ENCODE measurements at places on chromosomes 7 and 10.

GRCh38 chr7:149714910-149715471 is 58.4 kb downstream of the ZNF467 start:
- DNase-seq: peak; percentile 34

- no peak for DNase-seq
Observed at GRCh38 chr7:42183547-42183946, 53.5 kb downstream of the GLI3 start.

- no peak for DNase-seq
Observed at GRCh38 chr7:157022681-157023588, 12.5 kb upstream of the MNX1 start.

GRCh38 chr7:29075606-29076005 is 70.7 kb downstream of the CPVL start:
- no peak for DNase-seq

DNA sequence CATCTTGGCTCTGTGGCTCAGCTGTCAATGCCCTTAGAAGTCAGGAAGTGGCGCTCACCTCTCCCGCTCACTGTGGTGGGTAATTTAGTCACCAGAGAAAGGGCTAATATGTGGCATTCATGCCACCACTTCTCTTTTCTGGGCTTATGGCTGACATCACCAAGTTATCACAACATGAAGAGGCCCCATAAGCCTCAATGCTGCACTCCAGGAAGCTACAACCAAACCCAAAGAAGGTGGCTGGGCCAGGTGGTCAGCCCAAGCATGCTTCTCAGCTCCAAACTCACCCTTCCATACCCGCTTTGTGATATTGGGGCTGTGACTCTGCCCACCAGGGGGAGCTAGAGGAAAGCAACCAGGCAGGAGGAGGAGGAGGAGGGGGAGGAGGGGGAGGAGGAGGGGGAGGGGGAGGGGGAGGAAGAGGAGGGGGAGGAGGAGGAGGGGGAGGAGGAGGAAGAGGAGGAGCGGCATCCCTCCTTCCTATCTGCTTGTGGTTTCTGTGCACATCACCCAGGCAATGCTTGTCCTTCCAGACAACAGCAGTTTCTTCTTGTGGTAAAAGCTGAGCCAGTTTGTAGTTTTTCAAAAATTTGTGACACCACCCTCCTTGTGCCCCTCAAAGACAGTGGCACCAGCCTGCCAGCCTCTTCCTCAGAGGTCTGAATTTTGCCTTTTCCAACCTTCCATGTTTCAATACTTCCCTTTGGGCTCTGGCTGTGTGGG is 42.1 kb downstream of the CYP26A1 start:
- DNase-seq: peak; percentile 60

DNA sequence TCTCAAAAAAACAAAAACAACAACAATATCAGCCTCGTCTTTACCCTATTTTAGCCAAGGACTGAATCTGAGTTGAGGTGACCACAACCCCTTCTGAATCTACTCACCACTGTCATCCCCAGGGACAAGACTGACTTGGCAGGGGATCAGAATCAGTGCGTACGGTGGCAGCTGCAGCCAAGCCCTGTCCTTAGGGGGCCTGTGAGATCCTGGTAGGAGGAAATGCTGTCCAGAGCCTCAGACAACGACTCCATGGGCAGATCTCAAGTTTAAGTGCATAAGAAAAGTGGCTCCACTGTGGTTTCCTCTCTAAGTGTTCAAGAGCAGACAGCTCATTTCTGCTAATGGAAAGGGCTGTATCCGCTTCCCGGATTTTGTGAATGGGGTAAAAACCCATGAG is 22.4 kb upstream of the CYTH3 start:
- DNase-seq: no peak

DNA sequence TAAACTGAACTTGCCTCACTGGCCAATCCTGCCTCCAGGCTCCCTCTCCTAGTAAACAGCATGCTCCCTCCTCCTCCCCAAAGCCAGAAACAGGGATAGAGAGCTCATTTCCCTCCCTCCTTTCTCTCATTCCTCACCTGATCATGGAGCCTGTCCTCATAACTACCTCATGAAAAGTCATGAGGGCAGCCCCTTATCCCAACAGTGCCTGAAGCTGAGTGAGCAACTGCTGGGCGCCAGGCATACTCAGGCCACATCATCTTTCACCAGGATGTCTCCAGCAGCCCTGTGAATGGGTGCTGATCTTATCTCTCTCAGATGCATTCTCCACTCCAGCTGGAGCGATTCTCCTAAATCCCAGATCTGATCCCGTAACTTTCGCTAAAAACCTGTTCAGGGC is 307.2 kb downstream of the PRPF18 start:
- no peak for DNase-seq

- DNase-seq: no peak
Observed at GRCh38 chr10:129892548-129893052, 71.5 kb downstream of the EBF3 start.

GRCh38 chr7:155756322-155756721 is 55.9 kb downstream of the SHH start:
- DNase-seq: no peak

DNA sequence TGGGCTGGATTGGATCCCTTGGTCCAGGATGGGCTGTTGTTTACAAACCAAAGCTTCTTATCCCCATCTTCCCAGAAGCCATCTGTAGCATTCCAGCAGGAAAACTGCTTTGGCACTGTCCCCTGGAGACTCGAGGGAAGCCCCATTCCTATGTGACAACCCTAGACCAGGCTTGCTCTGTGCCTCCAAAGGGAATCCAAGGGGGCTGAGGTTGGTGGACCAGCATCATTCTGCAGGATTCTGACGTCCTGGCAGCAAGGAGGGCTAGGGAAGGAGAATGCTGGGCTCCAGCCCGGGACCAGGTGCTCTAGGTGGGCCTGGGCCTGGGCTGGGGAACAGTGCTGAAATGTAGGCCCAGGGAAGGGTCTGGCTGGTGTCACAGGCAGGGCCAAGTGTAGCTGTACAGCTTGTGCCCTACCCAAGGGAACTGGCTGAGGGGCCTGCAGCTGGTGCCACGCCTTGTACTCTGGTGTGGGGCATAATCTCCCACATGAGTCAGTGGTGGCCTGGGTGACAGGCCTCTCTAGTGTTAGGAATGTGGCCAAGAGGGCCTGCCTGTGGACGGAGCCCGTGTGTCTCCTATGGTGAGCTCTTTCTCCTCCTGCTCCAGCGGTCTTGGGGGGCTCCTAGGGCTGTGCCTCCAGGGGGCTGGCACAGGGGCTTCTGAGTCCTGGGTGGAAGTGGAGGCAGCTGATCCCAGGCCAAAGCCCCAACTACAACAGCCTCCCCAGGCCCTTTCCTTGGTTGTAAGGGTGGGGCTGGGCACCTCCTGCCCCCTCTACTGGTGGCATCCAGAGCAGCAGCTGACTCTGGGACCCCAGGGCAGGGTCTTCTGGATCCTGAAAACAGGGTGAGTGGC is 25.2 kb downstream of the TRIM8 start:
- DNase-seq: no peak

DNA sequence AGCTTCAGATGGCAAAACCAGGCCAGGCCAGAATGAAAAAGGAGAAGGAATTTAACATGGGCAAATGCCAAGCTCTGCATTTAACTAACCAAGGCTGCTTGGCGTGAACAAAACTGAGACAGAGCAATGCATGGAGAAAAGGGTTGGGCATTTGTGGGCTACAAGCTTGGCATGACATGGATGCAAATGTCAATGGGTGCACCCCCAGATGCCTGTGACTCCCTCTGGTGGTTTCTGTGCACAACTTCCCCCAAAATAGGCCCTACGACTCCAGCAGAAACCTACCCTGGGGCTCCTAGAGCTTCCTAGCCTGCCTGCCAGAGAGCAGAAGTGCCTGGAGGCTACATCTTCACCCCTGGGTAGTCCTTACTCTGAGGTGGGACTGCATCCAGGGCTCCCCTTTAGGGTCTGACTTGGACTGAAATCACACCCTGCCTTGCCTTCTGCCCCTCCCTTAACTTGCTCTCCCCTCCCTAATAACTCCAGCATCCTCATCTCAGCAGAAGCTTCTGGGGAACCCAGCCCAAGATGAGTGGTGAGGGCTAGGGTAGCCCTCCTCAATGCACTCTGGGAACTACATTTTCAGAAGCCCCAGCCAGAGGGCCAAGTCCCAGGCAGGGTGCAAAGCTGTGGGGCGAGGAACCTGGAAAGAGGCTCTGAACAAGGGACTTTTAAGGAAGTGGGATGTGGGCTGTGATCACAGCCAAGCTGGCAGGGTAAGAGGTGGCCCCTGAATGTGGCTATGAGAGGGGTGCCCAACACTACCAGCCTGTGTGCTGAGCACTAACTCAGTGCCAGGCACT is 11.3 kb downstream of the GPRIN2 start:
- no peak for DNase-seq

GRCh38 chr7:34143402-34143801 is 238.1 kb downstream of the BMPER start:
- no peak for DNase-seq

DNA sequence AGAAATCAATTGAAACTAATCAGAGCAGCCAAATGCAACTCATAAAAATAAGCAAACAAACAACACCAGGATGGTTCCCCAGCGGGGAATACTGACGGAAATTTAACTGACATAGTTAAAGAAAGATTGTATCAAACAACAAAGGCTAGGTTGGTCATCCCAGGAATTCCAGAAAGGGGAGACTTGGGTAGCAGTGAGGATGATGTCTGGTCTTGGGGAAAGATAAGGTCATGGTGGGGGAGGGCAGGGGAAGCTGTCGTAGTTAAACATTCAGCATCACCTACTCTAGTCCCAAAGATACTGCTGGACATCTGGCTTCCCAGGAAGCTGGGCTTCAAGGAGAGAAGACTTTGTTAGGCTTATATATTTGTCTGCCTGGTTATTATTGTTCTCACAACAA is 50.4 kb downstream of the DYNC1I1 start:
- no peak for DNase-seq

GRCh38 chr10:76398043-76398710 is 966.8 kb downstream of the LRMDA start:
- DNase-seq: no peak

GRCh38 chr7:121449735-121450240 is 53.7 kb upstream of the FAM3C start:
- DNase-seq: no peak

GRCh38 chr10:94224656-94225055 is 138.1 kb downstream of the NOC3L start:
- DNase-seq: no peak

DNA sequence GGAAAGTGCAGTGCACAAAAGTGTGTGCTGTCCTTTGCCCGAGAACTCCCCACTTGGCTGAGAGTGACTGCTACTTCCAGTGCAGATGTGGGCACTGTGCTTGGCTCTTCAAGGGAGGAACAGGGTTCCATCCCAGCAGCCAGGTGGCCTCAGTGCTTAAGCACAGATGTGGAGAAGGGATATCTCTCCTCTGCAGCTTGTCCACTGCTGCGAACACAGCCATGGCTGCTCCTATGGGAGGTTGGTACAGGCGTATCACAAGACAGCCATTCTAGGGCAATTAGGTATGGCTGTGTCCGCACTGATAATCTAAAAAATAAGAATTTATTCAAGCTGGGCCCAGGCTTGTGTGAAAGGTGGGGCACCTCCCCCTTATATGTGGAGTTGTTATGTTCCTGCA is 66.6 kb downstream of the GLCCI1 start:
- DNase-seq: no peak

- no peak for DNase-seq
Observed at GRCh38 chr10:128908499-128908898, 558.5 kb upstream of the MGMT start.

- DNase-seq: no peak
Observed at GRCh38 chr7:112283382-112283910, 77.0 kb downstream of the ZNF277 start.

GRCh38 chr7:11699666-11700065 is 132.3 kb downstream of the THSD7A start:
- no peak for DNase-seq

- no peak for DNase-seq
Observed at GRCh38 chr7:137618748-137619147, 228.0 kb downstream of the DGKI start.

GRCh38 chr10:102962267-102962666 is 44.2 kb downstream of the CNNM2 start:
- DNase-seq: no peak

GRCh38 chr10:13803566-13804554 is 217.1 kb downstream of the PRPF18 start:
- no peak for DNase-seq

GRCh38 chr10:14468023-14468441 is 137.3 kb upstream of the FRMD4A start:
- no peak for DNase-seq

GRCh38 chr7:13017333-13017857 is 330.0 kb downstream of the ARL4A start:
- no peak for DNase-seq

GRCh38 chr7:92639966-92640365 is 49.8 kb upstream of the FAM133B start:
- no peak for DNase-seq

GRCh38 chr7:81150951-81151361 is 232.1 kb upstream of the SEMA3C start:
- no peak for DNase-seq

- no peak for DNase-seq
Observed at GRCh38 chr10:76403912-76404311, 972.5 kb downstream of the LRMDA start.

DNA sequence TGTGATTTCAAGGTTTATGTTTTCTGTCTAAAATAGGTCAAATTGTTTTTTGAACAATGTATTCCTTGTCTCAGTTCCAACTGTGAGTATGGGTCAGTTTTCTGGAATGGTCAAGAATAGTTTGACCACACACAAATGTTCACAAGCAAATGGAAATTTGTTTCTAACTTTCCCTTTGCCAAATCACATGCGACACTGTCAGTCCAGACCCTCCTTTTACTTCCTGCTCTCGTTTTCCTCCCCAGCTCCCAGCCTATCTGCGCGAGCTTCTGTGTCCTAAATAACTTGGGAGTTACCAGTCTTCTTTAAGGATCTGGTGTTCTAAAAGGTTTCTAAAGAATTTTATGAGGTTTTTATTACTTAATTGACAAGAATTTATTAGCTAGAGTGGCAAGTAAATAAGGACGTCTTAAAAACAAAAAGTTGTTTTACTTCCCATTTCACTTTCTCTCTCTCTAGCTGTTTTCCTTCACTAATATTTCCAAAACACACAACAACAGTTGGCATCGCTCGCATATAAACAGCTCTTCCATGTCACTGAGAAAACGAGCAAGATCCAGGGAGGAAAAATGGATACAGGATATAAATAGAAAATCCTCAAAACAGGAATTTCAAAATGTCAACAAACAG is 266.1 kb upstream of the KLF6 start:
- DNase-seq: no peak

- peak; percentile 16 for DNase-seq
Observed at GRCh38 chr10:100872034-100872791, 40.5 kb upstream of the SLF2 start.

DNA sequence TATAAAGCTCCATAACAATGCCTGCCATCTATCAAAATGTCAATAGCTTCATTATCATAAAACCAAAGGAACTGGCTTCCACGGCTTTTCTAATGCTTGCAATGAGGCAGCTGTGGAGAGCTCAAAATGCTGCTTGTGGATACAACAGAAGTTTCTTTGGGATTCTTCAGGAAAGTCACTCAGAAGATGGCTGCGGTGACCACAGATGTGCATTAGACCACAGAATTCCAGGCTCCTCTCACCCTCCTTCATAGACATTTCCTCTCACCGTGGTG is 77.2 kb downstream of the CDCA7L start:
- DNase-seq: no peak
